CD4-positive, CD25-positive, alpha-beta regulatory T cell (primary cell): ENCODE measurements at places on chromosomes 3 and 15.

DNA sequence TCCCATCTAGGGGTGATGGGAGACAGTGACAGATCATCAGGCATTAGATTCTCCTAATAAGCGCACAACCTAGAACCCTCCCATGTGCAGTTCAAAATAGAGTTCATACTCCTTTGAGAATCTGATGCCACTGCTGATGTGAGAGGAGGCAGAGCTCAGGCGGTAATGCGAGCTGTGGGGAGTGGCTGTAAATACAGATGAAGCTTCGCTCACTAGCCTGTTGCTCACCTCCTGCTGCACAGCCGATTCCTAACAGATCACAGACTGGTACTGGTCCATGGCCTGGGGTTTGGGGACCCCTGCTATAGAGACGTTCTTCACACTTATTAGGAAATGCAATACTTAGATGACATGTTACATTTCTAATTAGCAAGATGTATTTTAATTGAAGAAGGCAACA lies 154.4 kb downstream of the CBLB start:
- no peak for DNase-seq
- H3K27me3 ChIP-seq, result no peaks in the 10 kb centered on the region
- no peak overlapping the region for H3K27ac ChIP-seq

- peaks cover under 1% of the 10 kb centered on the region for H3K27me3 ChIP-seq
- no peak for DNase-seq
- no peaks in the 10 kb centered on the region for H3K4me1 ChIP-seq
- H3K27ac ChIP-seq, result no peak overlapping the region
Observed at GRCh38 chr15:58381697-58382096, 50.1 kb upstream of the LIPC start.

DNA sequence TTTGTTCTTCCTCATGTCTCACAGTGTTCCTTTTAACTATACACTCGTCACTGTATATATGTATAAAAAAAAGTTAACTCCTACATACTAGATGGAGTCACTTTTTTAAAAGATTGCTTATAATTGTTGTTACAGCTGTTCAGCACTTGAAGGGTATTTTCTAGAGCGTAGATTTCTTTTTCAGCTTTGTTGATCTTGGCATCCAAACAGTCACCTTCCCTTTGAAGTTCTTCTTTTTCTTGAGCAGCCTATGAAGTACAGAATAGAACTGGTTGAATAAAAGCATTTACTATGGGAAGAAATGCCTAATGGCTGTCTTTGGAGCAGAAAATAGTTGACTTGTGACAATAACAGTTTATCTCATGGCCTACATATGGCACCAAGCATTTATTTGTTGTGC lies 17.8 kb downstream of the TTC14 start:
- H3K27me3 ChIP-seq, result no peaks in the 10 kb centered on the region
- no peaks in the 10 kb centered on the region for H3K4me1 ChIP-seq
- no peak overlapping the region for H3K4me3 ChIP-seq
- no peak overlapping the region for H3K27ac ChIP-seq
- no peak for DNase-seq

DNA sequence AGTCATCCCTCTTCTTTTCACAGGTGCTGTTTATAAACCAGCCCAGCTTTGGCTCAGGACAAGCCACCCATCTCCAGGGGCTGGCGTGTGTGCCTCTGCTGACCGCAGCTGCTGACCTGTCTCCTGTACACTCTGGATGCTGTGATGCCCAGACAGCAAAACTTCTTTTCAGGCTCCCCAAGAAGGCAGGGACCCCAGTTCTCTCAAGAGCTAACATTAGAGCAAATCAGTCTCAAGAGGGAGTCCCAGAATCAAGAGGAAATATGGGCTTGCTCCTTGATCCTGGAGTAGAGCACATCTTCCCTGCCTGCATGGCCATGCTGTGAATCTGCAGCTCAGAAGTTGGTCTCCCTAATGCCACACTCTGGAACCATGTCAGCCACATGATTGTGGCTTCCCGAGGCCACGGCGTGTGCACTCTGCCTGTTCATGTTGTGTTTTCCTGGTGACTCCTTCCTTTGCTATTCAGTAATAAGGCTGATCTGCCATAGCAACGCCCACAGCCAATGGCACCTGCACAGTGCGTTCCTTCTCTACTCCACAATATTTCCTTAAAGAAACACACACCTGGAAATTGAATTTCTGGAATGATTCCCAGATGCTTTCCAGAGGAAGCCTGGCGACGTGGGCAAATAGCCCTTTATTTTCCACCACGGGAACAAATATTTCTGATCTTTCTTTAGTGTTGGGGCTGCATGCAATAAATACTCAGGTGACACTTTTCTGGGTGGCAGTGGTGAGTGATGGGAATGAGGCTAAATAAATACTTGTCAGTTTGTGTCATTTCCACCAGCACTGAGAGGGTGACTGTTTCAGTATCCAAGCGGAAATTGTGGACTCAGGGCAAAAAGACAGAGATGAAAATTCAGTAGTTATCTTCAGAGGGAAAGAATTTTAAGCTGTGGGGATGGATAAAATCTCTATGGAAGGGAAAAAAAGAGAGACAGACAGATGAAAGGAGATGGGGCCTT lies 21.9 kb upstream of the THSD4 start:
- no peaks in the 10 kb centered on the region for H3K36me3 ChIP-seq
- no peaks in the 10 kb centered on the region for H3K27me3 ChIP-seq
- no peak for DNase-seq
- no peaks in the 10 kb centered on the region for H3K4me1 ChIP-seq

GRCh38 chr3:52682016-52682415 lies 3.7 kb downstream of the PBRM1 start:
- H3K36me3 ChIP-seq, result peaks cover 24% of the 10 kb centered on the region
- H3K4me1 ChIP-seq, result peaks cover 28% of the 10 kb centered on the region
- no peaks in the 10 kb centered on the region for H3K27me3 ChIP-seq

DNA sequence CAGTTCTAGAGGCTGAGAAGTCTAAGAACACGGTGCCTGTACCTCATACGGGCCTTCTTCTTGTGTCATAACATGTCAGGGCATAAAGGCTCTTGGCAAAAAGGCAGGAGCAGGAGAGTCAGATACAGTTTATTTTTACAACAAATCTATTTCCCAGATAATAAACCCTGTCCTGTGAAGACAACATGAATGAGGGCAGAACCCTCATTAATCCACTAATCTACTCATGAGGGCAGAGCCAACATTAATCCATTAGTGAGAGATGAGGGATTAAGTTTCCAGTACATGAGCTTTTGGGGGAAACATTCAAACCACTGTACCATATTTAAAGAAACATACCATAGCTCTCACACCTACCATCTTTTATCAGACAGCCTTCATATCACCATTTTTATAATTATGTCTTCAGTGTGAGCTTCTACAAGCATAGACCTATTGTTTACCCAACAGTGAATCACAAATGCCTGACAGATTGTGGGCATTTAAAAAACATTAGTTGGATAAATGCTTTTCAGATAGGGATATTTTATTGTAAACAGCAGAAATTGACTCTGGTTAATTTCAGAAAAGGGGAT lies 645.8 kb downstream of the GRM7 start:
- H3K36me3 ChIP-seq, result no peaks in the 10 kb centered on the region
- no peak overlapping the region for H3K27ac ChIP-seq
- DNase-seq, result no peak
- H3K4me1 ChIP-seq, result no peaks in the 10 kb centered on the region
- H3K27me3 ChIP-seq, result no peaks in the 10 kb centered on the region
